ENCODE measurements at places on chromosomes 1 and 21.

DNA sequence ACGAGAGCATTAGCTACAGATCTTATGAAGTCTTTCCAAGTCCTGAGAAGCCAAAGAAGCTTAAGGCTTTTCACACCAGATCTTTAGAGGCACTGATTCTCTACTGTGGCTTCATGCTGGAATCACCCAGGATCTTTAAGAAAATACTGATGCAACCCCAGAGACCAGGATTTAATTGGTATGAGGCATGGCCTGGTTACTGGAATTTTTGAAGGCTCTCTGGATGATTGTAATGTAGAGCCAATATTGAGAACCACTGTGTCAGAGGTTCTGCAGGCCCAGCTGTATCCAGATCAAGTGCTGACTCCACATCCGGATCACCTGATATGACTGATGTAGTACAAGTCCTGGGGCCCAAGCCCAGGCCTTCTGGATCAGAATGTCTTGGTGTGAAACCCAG is 105.7 kb downstream of the PLPPR5 start:
- no peak for DNase-seq

DNA sequence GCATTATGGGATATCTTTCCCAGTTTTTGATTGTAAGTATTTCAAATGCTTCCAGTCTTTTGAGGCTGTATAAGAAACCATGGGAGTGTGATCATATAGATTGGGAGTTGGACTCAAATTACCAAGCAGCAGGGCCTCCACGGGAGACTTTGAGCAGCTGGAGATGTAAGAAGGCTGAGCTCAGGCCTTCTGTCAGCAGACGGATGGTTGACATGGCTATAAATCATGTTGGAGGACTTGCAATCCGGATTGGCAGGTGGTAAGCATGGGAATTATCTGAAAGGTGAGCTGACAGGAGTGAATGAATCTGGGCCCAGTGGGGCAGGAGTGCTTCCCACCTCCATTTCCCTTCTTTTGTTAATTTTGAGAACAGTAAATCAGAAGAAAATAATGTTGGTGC is 83.2 kb upstream of the PPM1J start:
- no peak for DNase-seq

- DNase-seq, result no peak
Measured at GRCh38 chr21:25515484-25516405, 91.5 kb downstream of the MRPL39 start.

- DNase-seq, result no peak
Measured at GRCh38 chr1:22196041-22196440, 53.1 kb upstream of the WNT4 start.

DNA sequence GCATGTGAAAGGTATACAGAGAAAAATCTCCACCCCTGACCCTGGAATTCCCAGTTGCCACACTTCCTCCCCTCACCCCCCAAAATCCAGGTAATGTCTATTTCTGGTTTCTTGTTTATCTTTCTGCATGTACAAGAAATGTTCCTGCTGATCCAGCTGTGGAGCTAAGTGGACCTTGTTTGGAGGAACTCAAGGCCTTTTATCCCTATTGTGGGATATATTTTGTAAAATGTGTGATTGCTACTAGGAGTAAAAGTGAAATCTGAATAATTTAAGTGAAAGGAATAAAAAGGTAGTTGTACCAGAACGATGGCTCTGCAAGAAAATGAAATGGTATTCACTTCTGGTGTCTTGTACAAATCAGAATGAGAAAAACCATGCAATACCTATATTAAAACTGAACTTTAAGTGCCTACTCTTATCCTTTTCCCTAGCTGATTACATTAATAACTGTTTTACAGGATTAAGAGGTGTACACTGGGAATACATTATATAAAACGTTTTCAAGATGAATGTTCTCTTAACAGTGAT is 3.0 kb downstream of the SPEN start:
- no peak for DNase-seq

GRCh38 chr1:179055937-179056336 is 25.9 kb upstream of the TOR3A start:
- no peak for DNase-seq

GRCh38 chr1:161848676-161849075 is 82.6 kb downstream of the ATF6 start:
- no peak for DNase-seq

- no peak for DNase-seq
Measured at GRCh38 chr21:37916310-37917051, at the start of gene KCNJ6. KCNJ6 (minus strand) TSS chr21:37916457; CDS start chr21:37840682, 75,775 bp downstream.

GRCh38 chr21:36518883-36519492 is 39.1 kb upstream of the CLDN14 start:
- DNase-seq, result no peak

- DNase-seq, result no peak
Measured at GRCh38 chr1:193754732-193755427, 568.5 kb upstream of the B3GALT2 start.

DNA sequence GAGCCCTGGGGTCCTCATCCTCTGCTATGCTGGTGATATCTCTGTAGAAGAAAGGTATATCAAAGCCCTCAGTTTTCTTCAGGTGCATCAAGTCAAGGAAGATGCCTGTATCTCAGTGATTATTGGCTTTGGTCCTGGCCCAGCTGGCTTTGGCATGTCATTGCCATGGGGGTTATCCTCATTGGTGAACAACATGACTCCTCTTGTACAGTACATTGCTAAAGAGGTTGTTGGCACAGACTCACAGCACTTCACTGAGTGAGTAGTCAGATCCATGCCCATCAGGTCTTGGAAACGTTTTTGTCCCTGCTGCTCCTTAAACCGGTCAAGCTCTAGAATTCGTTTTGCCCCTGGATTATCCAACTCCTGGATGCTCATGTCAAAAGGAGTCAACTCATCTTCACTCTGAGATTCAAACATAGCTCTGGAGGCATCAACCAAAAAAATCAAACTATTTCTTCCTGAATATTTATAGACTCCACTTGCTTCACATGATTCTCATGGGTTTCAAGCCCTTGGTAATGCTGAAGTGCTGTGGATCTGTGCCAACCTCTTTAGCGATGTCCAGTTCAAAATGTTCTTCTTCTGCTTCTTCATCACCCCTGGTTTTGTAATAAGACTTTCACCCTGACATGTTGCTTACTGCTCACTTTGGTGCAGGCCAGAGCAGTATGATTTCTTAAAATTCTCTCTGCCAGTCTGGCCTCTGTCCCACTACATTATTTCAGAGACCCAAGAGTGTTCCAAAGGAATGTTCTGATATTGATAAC is 43.0 kb upstream of the RAB3GAP2 start:
- no peak for DNase-seq

- no peak for DNase-seq
Measured at GRCh38 chr1:198606020-198606438, 32.8 kb upstream of the PTPRC start.

- DNase-seq, result peak; percentile 31
Measured at GRCh38 chr1:230127105-230128054, 60.3 kb downstream of the GALNT2 start.

- DNase-seq, result no peak
Measured at GRCh38 chr1:109821221-109821669, 57.5 kb upstream of the EPS8L3 start.

- no peak for DNase-seq
Measured at GRCh38 chr1:119743308-119743707, 25.4 kb downstream of the HMGCS2 start.

- DNase-seq, result no peak
Measured at GRCh38 chr1:115838431-115839028, 2.4 kb downstream of the NHLH2 start.

- no peak for DNase-seq
Measured at GRCh38 chr21:14687268-14687625, 141.1 kb upstream of the SAMSN1 start.

DNA sequence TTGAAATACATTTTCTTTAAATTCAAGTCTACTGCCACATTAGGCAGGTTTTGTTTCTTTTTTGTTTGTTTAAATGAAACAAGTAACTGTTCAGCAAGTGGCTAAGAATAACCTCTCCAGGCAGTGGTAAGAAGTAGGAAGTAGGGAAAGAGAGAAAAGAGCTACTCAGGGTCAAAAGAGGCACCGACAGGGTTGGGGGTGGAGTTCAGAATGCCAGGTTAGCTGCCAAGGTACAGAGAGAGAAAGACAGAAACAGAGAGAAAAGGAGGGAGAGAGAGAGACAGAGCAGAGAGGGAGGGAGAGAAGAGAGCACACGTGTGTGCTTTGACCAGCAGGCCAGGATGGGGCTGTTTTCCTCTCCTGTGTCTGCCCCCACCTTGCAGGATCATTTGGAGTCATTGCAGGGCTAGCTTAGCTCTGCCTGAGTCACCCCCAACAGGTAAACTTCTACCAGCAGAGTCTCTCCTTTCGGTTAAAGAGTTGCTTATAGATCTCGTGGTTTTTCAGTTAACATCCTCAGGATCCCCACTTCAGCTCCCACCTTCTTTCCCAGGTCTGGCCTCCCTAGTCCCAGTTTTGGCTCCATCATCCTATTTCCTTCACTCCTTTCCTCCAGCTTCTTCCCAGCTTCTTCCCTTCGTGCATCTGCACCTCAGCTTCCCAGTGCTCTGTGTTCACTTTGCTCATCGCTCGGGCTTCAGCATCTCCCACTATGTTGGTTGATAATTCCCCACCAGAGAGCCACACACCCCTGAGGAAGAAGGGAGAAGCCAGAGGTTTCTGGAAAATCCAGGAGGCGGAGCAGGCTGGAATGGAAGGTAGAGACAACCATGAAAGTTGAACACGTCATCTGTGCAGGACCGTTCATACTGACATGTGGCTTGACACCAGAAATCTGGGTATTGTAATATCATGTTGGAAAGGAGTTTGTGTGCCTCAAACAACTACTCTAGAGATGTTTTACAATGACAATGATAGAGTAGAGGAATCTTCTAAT is 21.8 kb upstream of the RAB4A start:
- DNase-seq, result no peak

DNA sequence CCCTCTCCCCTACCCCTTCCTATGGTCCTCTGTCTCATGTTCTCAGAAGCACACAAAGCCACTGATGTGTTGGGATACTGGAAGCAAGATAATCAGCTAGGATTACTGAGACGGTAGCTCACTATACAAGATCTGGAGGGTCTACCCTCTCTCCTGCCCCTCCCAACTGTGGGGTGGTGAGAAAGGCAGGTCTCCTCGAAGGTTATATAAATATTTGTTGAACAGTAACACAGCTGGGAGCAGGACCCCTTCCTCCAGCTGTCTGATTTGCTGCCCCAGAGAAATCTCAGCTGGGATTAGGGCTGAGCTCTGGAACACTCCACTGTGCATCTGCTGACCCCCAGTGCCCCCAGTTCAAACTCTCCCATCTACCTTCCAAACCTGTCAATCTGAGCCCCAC is 94.2 kb upstream of the IPO9 start:
- no peak for DNase-seq

DNA sequence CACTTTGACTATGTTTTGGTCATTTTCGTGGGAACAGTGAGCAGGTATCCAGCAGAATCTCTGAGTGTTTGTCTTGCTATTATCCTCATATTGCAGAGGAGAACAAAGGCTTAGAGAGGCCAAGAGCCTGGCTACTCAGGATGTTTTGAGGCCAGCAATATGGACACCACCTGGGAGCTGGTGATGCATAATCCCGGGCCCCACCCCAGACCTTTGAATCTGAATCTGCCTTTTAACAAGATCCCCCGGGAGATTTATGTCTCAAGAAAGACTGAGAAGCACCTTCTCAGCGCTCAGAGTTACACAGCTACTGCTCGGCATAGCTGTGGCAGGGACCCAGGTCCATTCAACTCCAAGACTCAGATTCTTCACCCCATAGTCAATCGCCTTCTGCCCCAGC is 72.8 kb downstream of the PTPRU start:
- no peak for DNase-seq

- DNase-seq, result no peak
Measured at GRCh38 chr1:20355101-20355827, 64.6 kb downstream of the VWA5B1 start.

DNA sequence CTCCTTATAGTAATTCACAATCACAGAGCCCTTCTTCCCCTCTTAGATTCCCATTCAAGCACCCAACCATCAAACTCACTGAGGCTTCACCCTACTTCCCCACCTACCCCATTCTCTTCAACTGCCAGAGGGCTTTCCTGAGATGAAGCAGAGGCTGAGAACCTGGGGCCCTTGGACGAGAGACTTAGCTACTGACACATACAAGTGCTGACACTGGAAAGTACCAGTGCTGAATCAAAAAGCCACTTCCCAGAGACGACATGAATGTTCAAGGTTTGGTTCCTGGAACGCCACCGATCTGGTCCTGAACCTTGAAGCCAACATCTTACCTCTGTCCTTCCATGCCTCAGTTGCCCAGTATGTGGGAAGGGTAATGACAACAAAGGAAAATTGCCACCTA is 16.6 kb upstream of the RAP1A start:
- DNase-seq, result no peak

- no peak for DNase-seq
Measured at GRCh38 chr1:225508538-225509375, 80.9 kb upstream of the LBR start.

- no peak for DNase-seq
Measured at GRCh38 chr1:76144247-76144646, 69.7 kb downstream of the ST6GALNAC3 start.

GRCh38 chr1:203505526-203506204 is 11.7 kb downstream of the OPTC start:
- no peak for DNase-seq

Data from stimulated activated CD4-positive, alpha-beta T cell treated with anti-CD3 and anti-CD28 coated beads, TNF-alpha, amount 100 ng/mL, for 24 hours (primary cell).